ENCODE measurements at places on chromosomes 4 and X.

DNA sequence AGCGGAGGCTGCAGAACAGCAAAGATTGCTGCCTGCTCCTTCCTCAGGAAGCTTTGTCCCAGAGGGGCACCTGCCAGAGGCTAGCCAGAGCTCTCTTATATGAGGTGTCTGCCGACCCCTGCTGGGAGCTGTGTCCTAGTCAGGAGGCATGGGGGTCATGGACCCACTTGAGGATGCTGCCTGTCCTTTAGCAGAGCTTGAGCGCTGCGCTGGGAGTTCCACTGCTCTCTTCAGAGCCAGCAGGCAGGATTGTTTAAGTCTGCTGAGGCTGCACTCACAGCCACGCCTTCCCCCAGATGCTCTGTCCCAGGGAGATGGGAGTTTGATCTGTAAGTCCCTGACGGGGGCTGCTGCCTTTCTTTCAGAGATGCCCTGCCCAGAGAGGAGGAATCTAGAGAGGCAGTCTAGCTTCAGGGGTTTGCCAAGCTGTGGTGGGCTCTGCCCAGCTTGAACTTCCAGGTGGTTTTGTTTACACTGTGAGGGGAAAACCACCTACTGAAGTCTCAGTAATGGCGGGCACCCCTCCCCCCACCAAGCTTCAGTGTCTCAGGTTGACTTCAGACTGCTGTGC is 10.9 kb downstream of the DCK start:
- no peak for DNase-seq

DNA sequence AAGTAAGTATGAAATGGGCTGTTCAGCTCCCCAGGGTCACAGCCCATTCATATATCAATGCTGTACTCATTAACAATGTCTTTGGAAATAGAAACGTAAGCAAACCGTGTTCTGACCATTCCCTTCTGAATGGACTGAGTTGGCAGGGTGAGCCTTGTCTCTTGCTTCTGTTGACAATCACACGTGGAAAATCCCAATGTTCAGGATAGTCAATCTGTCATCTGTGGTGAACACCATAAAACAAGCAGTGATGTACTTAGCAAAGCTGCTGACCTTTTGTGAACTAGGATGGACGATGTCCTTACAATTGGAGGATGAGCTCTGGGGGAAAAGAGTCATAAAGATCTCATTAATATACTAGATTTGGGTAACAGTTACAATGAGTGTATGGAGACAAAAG is 109.6 kb upstream of the PAQR3 start:
- DNase-seq = no peak

DNA sequence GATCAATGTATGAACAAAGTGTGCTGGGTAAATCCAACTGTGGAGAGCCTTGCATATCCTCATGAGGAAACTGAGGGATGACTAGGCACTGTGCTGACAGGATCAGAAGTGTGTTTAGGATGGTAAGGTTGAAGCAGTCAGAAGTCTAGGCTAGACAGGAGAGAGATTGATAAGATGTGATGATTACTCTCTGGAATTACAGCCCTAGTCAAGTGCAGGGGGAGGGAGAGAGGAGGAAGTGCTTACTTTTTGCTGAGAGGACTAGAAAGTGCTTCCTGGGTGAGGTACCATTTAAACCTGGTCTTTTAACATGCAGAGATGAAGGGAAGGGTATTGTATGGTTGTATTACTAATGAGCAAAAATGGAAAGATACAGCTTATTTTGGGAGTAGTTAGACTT is 23.7 kb downstream of the FHIP1A start:
- DNase-seq = no peak

DNA sequence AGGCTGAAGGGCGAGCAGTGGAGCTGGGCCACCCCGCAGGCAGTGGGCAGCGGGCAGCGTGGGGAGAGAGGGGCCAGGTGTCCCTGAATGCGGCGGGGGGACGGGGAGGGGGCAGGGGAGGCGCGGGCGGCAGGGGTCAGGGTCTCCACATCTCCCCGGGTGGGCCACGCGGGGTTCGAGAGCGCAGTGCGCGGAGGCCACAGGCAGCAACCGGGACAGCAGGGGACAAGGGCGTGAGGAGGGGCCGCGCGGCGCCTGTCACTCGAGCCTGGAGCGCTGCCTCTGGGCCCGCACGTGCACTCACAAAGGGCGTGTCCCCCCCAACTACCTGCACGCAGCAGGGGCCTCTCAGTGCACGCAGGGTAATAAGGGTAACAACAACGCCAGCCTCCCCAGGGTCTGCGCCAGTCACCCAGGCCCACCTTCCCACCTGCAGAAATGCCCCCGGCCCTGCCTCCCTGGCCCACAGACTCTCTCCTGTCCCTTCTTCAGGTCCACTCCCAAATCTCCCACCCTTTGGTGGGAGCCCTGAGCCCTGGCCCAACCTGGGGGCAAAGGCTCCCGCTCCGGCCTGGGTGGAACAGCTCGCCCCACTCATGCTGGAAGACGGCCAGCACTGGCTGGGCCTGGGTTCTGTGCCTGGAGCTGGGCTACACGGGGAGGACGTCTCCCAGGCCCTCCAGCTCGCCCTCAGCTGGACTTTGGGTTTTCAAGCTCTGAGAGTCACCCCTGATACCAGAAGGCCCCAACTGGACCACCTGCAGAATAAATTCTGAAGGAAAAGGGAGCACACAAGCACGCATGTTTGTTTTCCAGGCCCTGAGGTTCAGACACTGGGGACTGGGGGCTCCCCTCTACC is 53.2 kb downstream of the ZFYVE28 start:
- no peak for DNase-seq

GRCh38 chrX:85109235-85109634 is 105.6 kb downstream of the APOOL start:
- DNase-seq = no peak

DNA sequence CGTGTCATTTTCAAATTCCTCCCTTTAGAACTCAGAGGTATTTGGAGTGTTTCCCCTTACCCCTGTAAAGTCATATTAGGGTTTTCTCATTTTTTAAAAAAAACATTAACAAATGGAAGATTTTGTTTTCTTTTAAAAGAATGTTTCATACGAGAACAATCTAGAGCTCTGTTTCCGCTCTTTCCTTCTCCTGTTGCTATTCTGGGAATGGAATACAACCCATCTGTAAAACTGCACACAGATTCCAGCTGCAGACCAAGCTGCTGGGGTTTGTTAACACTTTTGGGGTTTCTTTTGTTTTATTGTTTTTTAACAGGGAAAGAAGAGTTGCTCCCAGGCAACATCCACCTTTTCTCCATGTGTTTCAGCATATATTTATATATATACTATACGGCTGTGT is 61.3 kb downstream of the HCCS start:
- DNase-seq = no peak

- DNase-seq = peak; percentile 8
Measured at GRCh38 chr4:47071901-47072341, 40.6 kb downstream of the GABRB1 start.

DNA sequence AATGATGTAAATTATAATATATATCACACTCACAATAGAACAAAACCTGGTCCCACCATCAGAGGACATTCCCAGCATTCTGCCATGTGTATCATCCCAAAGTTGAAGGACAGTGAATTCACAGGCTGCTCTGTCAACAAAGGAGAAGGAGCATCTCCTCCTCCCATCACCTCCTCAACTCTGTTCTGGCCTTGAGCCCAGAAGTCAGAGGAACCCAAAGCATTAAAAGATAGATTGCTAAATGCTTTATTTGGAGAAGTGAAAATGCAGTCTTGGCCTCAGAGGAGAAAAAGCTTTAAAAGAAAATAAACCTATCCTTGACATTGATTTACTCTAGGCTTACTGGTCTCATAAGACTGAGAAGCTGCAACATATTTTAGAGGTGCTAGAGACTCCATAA is 268.8 kb upstream of the RASGEF1B start:
- no peak for DNase-seq

- DNase-seq = no peak
Measured at GRCh38 chr4:163280703-163281519, 51.5 kb downstream of the NPY1R start.

DNA sequence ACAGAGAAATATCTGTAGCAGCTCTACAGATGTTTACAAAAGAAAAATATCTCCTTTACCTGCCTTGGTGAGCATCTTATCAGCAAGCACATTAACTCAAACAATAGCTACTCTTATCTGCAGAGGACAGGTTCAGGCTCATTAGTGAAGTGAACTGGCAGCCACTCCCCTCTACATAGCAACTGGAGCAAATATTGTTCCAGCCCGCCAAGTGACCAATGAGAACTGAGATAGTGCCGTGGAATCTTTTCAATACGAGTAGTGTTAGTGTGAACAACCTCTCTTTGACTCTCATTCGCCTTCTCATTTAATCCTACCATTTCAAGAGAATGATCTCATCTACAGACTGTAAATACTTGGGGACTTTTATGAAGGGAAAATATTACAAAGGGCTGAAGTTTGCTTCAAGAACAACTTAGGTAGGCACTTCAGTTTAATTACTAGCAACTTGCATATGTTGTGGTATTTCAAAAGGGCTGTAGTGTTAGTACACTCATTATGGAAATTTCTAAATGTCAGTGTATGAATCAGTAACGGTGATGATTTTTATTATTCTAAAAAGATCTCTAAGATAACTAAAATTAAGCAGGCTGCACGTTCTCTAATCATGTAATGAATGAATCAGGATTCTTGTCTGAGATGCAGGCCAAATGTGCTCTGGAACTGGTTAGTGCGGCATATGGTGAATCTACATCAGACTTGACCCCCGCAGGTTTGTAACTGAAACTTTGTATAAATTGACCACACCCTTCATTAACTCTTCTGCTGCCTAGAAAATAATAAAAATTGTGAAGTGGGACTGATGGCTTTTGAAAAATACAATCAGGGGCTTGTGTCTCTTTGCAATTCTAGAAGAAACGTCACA is 72.4 kb downstream of the PALLD start:
- DNase-seq = no peak

- DNase-seq = no peak
Measured at GRCh38 chrX:49271341-49271740, 1.7 kb downstream of the PPP1R3F start.

GRCh38 chrX:136192839-136193414 is 45.6 kb downstream of the FHL1 start:
- DNase-seq = no peak

- no peak for DNase-seq
Measured at GRCh38 chrX:132411310-132411977, 77.4 kb downstream of the MBNL3 start.

DNA sequence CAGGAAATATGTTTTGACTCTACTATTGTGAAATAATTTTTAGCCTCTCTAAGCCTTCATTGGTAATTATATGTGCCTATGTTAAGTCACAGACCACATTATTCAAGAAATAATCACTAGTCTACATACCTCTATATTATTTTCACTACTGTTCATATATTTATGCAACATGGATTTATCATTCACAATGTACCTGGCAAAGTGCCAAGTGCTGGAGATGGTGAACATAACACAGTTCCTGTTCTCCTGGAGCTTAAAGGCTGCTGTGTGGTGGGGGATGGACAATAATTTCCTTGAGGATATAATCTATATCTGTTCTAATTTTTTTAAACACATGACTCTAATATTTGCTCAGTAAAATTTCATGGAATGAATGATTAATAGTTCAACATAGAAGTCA is 527.7 kb upstream of the CXorf51A start:
- no peak for DNase-seq

DNA sequence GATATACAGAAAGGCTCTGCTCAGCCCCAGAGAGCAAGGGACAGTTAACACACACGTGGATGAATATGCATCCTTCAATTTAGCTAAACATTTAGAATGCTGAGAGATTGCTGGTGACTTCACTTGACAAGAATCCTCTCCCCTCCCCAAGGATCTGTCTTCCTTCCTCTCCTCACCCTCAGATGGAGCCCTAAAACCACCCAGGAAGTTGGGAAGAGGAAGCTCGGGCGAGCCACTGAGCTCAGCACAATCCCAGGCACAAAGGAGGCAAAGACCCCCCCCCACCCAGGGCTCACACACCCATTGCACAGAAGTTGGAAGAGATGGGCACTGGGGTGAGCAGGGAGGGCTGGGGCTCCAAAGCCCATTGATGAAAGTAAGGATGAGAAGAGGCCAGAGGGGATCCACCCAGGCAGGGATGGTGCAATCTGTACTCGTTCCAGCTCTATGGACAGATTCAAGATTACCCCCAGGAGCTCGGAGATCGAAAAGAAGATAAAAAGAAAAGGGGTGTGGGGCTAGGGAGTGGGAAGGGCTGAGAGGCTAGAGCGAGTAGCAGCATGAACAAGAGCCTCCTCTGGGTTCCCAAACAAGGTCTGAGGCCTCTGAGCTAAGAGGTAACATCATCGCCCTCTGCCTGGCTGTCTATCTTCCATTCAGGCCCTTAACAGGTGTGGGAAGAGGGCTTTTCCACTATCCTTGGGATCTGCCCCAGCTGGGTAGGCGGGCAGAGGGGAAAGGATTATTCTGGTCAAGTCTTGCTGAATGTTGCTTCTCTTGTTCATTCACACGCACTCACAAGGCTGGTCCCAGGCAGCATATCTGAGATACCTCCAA is 1.2 kb downstream of the TFE3 start:
- peak; percentile 14 for DNase-seq

- DNase-seq = no peak
Measured at GRCh38 chr4:180717451-180718033, 1525.7 kb upstream of the TENM3 start.

- no peak for DNase-seq
Measured at GRCh38 chr4:172631832-172632231, 536.8 kb upstream of the GALNT7 start.

DNA sequence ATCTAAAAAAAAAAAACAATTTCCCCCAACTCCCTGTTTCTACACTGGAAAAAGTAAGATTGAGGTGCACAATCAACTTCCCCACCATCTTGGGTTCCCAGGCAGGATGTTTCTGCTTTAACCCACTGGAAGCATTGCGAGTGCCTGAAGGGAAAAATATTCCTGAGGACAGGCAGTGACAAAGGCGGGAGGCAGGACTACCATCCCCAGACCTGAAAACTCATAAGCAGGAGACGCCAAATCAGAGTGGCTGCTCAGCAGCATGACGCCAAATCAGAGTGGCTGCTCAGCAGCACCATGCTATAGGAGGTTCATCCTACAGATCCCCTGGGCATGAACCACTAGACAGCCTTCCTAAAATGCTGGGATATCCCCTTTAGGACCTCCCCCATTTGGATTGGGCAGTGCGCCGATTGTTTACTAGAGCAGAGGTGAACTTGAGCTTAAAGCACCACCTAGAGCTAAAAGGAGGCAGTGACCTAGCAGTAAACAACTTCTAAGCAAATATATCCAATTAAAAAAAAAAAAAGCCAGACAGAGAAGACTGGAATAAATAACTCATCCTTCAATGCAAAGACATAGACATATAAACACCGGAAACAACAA is 35.0 kb upstream of the GK start:
- no peak for DNase-seq

DNA sequence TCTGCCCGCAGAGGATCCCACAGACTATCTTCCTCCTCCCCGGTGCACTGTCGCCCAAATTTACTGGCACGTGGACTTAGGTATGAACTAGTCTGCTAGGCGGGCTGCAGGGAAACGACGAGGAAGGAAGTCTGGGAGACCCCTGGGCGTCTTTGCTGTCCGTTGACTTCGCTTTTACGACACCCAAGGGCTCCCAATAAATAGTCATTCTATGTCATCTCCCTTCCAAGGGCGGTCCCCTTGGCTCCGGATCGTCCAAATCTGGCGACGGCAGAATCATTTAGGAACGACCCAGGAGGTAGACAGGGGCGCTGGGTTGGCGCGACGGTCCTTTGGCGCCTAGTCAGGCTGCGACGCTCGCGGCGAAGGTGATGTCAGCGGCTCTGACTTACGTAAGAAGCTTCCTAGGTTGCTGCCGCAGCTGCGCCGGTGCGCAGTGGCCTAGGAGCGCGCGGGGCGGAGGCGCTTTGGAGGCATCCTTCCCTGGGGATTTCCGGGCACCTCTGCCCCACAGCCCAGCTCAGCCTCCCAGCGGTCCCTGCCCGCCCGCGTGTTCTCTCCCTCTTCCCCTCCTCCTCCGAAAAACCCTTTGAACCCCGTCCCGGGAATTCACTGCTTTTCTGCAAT is 2.2 kb downstream of the NHS start:
- no peak for DNase-seq
